ENCODE measurements at places on chromosomes 2 and 18. TPM values are rescaled to one million over a fixed set of nuclear protein-coding genes. Genes with fewer than 3 reads are reported as not detected.

The DOK6 gene
- total RNA-seq, result not detected

The LINC00305 gene
- not detected for total RNA-seq

- no peak for DNase-seq
Measured at GRCh38 chr2:55395724-55396605, 23.7 kb downstream of the CCDC88A start.

DNA sequence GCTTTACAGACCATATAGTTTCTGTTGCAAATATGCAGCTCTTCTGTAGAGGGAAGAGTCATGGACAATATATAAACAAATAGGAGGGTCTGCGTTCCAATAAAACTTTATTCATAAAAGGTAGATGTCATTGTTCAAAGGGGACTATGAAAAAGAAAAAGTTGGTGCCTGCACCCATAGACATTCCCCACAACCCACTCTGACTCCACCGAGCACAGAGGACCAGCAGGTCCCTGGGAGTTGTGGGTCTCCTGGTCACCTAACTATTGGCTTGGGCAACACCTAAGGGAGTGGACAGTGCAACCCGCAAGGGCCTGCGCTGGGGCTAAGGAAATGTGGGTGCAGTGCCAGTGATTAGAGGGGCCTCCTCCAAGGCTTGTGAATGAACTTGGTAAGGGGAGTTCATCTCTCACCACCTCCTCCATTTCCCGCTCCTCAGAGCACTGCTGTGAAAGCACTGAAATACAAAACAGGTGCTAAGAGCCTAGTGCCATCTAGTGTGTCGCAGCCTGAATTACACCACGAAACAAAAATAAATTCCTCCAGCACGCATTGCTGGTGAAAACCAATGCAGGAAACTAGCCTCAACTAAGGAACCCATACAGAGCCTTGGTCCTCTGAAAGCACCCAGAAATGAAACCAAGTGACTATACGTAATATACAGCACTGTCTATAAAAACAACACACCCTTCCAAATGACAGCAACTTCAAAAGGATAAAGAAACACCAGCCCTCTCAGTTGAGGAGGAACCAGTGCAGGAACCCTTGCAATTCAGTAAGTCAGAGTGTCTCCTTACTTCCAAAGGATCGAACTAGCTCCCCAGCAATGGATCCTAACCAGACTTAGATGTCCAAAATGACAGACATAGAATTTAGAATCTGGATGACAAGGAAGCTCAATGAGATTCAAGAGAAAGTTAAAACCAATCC lies 166.6 kb downstream of the RNF144A start:
- peak; percentile 19 for DNase-seq

GRCh38 chr2:27857417-27858172 lies 32.6 kb downstream of the RBKS start:
- DNase-seq, result peak; percentile 77
